ENCODE measurements at places on chromosomes 1 and 21.

GRCh38 chr1:203091761-203092330 lies 6.0 kb upstream of the MYOG start:
- DNase-seq, result no peak

DNA sequence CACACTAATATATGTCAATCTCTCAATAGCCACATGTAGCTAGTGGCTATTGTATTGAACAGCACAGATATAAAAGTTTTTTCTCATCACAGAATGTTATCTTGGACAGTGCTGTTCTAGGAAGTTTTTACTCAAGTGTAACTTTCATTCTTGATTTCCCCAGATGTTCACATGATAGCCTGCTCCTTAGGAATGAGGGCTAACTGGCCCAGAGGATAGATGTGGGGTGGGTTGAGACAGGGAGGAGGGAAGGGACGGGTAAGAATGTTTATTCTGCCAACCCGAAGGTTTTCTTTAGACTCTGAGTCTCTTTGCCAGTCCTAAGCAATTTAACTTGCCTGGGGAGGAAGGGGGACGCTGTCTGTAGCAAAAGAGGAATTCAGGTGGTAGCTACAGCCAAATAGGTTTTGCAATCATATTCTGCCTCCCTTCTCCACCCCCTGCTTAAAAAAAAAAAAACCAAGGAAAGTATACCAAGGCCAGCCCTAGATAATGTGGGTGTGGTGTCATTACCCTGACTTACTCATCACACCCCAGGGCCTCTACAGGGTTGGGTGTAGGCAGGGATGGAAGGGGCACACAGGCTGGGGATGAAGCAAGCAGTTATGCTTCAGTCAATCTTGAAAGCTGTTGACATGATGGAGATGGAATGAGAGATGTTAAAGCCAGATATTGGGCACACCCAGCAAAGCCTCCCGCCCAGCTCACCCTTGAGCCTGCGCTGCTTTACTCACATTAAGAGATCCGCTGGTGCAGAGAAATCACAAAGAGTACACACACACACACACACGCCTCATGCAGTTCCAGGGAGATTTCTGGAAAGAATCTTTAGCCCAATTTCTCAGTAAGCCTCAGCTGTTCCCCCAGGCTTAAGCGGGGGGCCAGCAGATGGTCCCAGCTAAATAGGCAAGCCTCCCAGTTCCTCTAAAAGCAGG lies 59.9 kb downstream of the PLXNA2 start:
- DNase-seq, result no peak

DNA sequence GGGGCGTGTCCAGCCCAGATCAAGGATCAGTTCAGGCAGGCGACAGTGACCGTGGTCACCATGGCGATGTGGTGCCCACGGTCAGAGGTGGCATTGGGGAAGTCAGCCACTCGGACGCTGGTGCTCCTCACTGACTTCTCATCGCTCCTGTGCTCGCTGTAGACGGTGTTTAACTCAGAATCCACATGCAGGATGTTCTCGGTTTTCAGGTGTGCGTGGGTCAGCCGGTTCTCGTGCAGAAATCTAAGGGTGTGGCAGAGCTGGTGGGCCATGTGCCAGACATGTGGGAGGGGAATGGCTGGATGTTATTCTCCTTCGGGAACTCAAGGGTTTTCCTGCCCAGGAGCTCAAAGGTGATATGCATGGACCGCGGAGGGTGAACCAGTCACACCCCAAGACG lies 11.7 kb downstream of the OR2AJ1 start:
- DNase-seq, result no peak

GRCh38 chr21:43645136-43645891 lies 14.0 kb downstream of the HSF2BP start:
- peak; percentile 17 for DNase-seq

- DNase-seq, result no peak
Measured at GRCh38 chr21:35410656-35411055, 361.6 kb upstream of the RUNX1 start.

GRCh38 chr1:12057382-12057781 lies 5.7 kb upstream of the TNFRSF8 start:
- DNase-seq, result no peak

DNA sequence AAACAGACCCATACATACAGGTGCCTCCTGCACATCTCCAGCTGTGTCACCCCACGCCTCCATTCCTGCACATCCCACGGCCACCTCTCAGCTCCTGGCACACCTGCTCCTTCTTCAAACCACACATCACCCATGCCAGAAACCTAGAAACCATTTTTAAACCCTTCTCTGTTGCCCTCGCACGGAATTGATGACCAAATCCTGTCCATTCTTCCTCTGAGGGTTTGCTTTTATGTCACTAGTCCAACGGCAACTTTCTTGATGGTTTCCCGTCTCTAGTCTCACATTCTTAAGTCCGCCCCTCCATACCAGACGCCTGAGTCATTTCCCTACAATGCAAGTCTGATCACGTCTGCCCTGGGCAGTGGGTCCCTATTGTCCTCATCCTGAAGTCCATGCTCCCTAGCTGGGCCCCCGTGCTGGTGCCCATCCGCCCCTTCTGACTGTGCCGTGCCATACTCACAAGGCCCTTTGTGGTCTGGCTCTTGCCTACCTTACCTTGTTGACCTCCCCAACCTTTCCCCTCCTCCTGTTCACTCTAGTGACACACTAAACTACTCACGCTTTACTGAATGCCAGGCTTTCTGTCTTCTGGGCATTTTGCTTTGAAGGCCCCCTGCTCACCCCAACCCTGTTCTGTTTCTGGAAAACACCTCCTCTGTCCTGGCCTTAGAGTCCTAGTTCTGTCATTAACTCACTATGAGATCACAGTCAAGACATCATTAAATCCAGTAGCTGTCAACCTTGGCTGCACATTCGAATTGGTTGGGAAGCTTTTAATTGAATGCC lies 17.6 kb downstream of the SLC2A1 start:
- DNase-seq, result peak; percentile 21

DNA sequence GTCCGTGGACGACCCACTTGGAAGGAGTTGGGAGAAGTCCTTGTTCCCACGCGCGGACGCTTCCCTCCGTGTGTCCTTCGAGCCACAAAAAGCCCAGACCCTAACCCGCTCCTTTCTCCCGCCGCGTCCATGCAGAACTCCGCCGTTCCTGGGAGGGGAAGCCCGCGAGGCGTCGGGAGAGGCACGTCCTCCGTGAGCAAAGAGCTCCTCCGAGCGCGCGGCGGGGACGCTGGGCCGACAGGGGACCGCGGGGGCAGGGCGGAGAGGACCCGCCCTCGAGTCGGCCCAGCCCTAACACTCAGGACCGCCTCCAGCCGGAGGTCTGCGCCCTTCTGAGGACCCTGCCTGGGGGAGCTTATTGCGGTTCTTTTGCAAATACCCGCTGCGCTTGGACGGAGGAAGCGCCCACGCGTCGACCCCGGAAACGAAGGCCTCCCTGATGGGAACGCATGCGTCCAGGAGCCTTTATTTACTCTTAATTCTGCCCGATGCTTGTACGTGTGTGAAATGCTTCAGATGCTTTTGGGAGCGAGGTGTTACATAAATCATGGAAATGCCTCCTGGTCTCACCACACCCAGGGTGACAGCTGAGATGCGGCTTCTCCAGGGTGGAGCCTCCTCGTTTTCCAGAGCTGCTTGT lies 32.4 kb downstream of the PRMT2 start:
- DNase-seq, result no peak

DNA sequence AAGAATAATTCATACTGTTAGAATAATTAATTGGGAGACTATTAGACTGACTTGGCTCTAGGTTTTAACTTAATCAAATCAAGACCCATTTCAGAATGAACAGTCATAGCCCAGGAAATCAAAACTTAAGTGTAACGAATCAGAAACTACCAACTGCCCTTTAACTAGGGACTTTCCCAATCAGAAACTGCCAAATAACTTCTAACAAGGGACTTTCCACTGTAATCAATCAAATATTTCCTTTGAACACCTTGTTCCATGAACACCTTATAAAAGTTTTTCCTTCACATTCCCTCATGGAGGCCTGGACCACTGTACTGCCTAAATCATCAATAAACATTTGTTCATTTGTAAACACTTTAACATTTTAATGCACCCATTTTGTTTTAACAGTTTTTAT lies 1054.7 kb upstream of the TMPRSS15 start:
- DNase-seq, result no peak

GRCh38 chr1:210298936-210299335 lies 29.8 kb upstream of the HHAT start:
- no peak for DNase-seq

DNA sequence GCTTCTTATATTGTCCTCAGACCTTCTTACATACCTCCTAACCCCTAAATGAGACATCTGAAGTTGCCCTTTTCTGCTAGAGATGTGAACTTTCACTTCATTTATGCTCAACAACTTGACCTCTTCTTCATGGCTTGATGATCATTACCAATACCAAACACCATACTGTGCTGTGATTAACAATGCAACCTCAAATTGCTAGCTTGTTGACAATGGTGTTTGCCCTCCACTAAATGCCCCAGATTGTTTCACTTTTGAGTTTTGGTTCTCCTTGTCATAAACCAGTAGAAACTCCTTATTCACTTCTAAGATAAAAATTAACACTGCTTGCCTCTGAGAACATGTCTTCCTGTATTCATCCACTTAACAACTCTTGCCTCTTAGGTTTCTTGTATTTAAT lies 5.6 kb downstream of the JAK1 start:
- no peak for DNase-seq

DNA sequence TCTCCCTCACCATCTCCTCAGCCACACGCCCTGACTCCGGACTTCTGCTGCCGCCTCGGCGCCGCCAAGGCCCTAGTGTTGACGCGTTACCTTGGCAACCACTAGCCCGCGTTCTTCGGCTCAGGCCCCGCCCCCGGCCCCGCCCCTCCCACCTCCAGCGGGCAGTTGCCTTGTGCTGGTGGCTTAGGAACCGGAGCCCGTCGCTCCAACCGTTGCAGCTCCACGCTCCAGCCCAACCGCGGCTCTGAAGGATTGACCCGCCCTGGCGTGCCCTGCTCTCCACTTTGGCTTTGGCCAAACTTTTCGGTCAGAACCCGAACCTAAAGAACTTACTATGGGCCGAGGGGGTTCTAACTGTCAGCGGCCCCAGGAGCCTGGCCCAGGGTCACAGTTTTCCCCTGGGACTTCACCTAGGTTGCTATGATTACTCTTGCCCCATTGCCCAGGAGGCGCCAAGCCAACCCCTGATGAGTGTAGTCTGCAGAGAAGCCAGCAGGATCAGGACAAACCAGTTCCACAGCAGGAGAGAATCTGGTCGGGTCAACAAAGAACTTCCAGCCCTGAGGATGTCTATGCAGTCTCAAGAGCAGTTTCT lies at the start of gene CFAP45:
Gene CFAP45, minus strand, starts transcription at position 80 of the 595 bp plus-strand sequence. Its CDS starts 67 bp downstream, at position 13.
- peak; percentile 19 for DNase-seq

DNA sequence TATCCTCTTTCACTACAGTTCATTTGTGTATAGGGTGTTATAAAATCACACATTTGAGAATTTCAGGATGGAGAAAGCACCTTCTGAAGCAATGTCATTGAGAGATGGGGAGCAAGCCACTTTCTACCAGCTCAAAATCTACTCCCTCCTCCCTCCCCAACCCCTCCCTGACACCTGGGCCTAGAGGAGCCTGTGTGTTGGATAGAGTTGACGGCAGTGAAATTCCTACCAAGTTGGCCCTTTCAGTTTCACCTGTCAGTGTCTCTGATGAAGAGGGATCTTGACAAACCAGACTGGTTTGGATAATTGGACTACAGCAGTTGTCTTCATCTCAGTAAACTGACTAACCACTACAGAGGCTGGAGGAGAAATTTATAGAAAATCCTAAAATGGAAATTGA lies 125.0 kb upstream of the HOOK1 start:
- no peak for DNase-seq

- DNase-seq, result no peak
Measured at GRCh38 chr1:228096416-228097332, 6.5 kb downstream of the C1orf35 start.

DNA sequence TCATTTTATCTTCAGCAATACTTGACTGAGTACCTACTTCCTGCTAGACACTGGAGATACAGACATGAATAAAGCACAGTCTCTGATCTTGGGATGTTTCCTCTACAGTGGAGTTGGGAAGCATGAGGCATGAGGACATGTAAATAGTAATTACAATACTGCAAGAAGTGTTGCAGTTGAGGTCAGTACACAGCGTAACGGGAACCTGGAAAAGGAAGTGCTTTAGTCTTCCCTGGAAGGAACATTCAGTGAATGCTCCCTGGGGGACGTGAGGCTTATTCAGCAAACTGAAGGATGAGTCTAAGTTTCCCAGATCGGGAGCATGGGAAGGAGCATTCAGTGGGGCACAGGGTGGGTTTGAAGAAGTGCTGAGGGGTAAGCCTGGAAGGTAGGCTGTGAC lies 112.4 kb downstream of the PIK3R3 start:
- DNase-seq, result no peak

DNA sequence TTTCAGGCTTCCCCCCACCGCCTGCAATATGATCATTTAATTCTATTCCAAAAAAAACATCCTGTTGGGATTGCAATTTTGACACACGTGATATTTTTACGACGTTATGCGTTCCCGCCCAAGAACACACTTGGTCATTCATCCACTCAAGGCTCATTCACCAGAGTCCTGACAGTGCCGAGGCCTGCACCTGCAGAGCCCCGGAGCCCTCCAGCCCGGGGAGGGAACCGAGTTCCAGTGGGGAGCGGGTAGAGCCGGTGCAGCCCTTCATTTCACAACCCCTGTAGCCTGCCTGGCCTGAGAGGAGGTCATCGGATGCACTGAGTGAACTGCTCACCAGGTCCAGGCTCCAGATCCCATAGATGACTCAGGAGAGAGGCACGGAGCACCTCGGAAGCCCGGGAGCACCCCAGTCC lies 156.0 kb upstream of the BACE2 start:
- DNase-seq, result no peak

- no peak for DNase-seq
Measured at GRCh38 chr1:88917321-88918025, 26.1 kb upstream of the GTF2B start.

- DNase-seq, result no peak
Measured at GRCh38 chr1:108785264-108785663, 38.8 kb downstream of the STXBP3 start.

- DNase-seq, result no peak
Measured at GRCh38 chr1:224922404-224923164, 6.9 kb upstream of the DNAH14 start.

- no peak for DNase-seq
Measured at GRCh38 chr21:38286739-38287471, 30.1 kb downstream of the KCNJ15 start.

- DNase-seq, result peak; percentile 73
Measured at GRCh38 chr1:108125312-108126138, 74.6 kb downstream of the SLC25A24 start.

GRCh38 chr1:1460540-1461130 lies 10.9 kb upstream of the ATAD3B start:
- no peak for DNase-seq

- no peak for DNase-seq
Measured at GRCh38 chr1:21663248-21663950, 5.8 kb downstream of the RAP1GAP start.

- DNase-seq, result no peak
Measured at GRCh38 chr1:10679496-10680220, 116.8 kb downstream of the CASZ1 start.

- DNase-seq, result peak; percentile 6
Measured at GRCh38 chr21:34510148-34511142, 1.6 kb downstream of the KCNE1 start.

GRCh38 chr1:198830412-198830811 lies 191.6 kb downstream of the PTPRC start:
- DNase-seq, result no peak

Data from CD4-positive, alpha-beta T cell treated with Interleukin-6 for 4 hours (primary cell).